Lung (tissue), 17 donors: ENCODE measurements at places on chromosomes 7 and 10. TPM values are rescaled to one million over a fixed set of nuclear protein-coding genes. Genes with fewer than 3 reads are reported as not detected.

TTYH3 gene
- 60.9 TPM for polyA plus RNA-seq

GOLGA7B gene
- polyA plus RNA-seq: 1.2 TPM

DLX6 gene
- polyA plus RNA-seq: not detected

EBLN1 gene
- polyA plus RNA-seq: not detected

ELFN1 gene
- polyA plus RNA-seq: 0.43 TPM

NME8 gene
- polyA plus RNA-seq: 0.65 TPM

GNGT1 gene
- polyA plus RNA-seq: not detected

- H3K36me3 ChIP-seq: no peaks in the 10 kb centered on the region
- H3K4me3 ChIP-seq: no peak overlapping the region
- DNase-seq: peak; percentile 35
- peaks cover 3% of the 10 kb centered on the region for H3K4me1 ChIP-seq
- no peak overlapping the region for H3K27ac ChIP-seq
- no peaks in the 10 kb centered on the region for H3K27me3 ChIP-seq
These were observed 96.9 kb upstream of the PPP2R2D start for GRCh38 chr10:131803860-131804425.

DNA sequence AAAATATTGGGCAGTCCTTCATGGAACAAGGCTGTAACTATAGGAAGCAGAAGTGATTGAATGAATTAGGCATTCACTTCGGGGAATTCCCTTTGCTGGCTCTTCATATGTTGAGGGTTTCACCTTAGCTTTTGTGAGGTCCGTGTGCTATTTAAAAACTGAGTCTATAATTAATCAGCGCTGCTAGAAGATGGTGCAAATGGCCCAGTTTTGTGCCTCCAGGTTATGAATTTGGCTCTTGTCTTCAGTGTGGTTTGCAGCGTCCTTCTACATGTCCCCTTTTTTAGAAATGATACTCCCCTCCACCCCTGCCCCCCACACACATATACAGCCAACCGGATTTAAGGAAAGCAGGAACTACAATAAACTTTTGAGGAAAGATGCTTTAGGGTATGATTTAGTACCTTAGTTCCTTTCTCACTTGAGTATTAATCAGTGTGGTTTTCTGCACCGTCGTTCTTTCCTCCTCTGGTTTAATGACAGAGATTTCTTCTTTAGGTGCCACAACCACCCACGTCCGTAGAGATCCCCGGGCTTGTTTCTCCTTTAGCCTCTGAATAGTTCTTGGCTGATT is 110.6 kb upstream of the SAMD8 start:
- H3K36me3 ChIP-seq: peaks cover 11% of the 10 kb centered on the region
- no peak overlapping the region for H3K4me3 ChIP-seq
- no peaks in the 10 kb centered on the region for H3K4me1 ChIP-seq
- H3K27me3 ChIP-seq: no peaks in the 10 kb centered on the region
- no peak overlapping the region for H3K27ac ChIP-seq

DNA sequence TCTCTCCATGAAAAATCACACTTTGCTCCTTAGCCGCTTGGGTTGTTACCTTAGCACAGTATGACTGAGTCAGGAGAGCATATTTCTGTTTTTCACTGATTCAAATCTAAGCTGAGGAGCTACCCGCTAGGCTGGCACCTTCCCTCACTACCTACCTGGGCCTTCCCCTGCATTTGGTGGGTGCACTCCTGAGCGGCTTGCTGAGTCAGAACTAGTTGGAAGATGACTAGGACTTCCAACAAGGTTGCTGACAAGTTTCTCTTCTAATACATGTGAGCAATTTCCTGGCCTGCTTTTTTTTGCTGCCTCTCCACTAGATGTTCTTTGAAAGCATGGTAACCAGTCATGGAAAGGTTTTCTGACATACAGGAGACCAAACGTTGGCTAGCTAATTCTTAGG is 43.8 kb upstream of the SEC61G start:
- no peak overlapping the region for H3K27ac ChIP-seq
- H3K4me3 ChIP-seq: no peak overlapping the region
- no peaks in the 10 kb centered on the region for H3K27me3 ChIP-seq
- peaks cover 5% of the 10 kb centered on the region for H3K4me1 ChIP-seq

DNA sequence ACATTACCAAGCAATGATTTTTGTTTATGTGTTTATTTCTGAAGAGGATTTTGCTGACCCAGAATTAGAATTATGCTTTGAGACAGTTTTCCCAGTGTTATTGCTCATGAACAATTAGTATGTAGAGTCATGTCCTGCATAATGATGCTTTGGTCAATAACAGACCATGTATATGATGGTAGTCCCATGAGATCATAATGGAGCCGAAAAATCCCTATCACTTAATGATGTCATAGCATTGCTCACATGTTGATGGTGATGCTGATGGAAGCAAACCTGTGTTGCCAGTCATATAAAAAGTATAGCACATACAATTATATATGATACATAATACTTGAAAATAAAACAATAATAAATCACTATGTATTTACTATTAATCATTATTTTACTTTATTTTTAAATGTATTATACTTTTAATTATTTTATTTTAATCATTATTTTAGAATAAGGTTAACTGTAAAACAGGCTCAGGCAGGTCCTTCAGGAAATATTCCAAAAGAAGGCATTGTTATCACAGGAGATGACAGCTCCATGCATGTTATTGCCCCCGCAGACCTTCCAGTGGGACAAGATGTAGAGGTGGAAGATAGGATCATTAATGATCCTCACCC is 33.5 kb downstream of the AHR start:
- no peak for DNase-seq
- no peaks in the 10 kb centered on the region for H3K27me3 ChIP-seq
- no peaks in the 10 kb centered on the region for H3K4me1 ChIP-seq
- H3K36me3 ChIP-seq: peaks cover 10% of the 10 kb centered on the region
- no peak overlapping the region for H3K4me3 ChIP-seq
- no peak overlapping the region for H3K27ac ChIP-seq

DNA sequence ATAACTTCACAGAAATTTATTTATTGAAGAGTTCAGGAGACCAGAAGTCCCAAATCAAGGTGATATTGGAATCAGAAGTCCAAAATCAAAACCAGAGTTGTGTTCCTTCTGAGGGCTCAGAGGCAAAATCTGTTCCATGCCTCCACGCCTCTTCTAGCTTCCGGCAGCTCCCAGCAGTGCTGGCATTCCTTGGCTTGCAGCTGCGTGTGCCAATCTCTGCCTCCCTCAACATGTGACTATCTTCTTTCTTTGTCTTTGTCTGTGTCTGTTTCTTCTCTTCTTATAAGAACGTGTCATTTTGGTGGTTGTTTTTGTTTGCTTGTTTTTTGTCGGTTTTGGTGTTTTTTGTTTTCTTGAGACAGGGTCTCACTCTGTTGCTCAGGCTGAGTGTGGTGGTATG is 116.1 kb downstream of the APBB1IP start:
- H3K27ac ChIP-seq: no peak overlapping the region
- peaks cover 11% of the 10 kb centered on the region for H3K4me1 ChIP-seq
- no peak for DNase-seq
- H3K36me3 ChIP-seq: no peaks in the 10 kb centered on the region
- no peak overlapping the region for H3K4me3 ChIP-seq

DNA sequence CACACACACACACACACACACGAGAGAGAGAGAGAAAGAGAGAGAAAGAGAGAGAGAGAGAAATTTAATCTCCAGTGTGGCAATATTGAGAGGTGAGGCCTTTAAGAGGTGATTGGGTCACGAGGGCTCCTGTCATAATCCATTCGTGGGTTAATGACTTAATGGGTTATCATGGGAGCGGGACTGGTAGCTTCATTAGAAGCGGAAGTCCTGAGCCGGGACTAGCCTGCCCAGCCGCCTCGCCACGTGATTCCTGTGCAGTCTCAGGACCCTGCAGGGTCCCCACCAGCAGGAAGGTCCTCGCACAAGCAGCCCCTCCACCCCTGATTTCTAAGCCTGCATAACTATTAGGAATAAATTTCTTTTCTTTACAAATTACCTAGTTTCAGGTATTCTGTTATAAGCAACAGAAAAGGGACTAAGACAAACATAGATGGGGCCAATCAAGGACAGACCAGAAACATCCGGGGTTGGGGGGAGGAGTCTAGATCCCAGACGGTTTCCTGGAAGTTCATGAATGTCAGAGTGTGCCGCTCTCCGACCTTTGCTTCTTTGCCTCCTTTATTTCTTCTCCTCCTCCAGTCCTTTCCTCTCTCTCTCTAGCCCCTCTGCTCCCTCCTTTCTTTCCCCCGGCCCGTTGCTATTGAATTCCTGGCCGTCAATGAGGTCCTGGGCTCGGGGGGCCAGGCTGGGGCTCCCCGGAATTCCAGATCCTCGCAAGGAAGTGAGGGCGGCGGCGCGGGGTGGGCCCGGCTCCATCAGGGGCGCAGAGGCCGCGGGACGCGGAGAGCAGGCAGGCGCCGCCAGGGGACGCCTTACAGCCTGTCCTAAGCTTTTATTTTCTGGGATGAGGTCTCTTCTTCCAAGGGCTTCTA is 146.8 kb downstream of the CYP26A1 start:
- peaks cover 2% of the 10 kb centered on the region for H3K4me1 ChIP-seq
- no peak overlapping the region for H3K4me3 ChIP-seq
- no peak overlapping the region for H3K27ac ChIP-seq

DNA sequence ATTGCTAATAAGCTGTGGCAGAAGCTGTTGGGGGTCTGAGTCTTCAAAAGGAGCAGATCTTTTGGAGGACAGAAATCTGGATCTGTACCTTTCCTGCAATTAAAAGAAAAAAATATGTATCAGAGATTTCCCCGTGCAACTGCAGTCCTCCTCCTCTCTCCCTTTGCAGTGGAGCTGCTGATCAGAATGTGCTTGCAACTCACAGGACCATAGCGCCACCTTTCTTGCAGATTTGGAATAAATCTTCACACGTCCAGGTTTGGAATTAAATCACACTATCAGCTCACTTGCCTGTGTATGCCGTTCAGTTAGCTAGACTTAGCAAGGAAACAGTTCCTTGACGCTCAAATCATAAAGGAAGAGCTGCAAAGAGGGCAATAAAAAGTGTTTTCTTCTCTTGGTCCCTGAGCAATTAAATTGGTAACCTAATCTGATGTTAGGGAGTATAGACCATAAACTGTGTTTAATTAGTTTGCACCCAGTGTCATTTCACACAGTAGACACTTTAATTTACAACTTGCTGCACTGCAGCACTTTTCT is 77.4 kb downstream of the PON1 start:
- H3K4me1 ChIP-seq: no peaks in the 10 kb centered on the region
- no peaks in the 10 kb centered on the region for H3K36me3 ChIP-seq
- H3K27ac ChIP-seq: no peak overlapping the region
- no peaks in the 10 kb centered on the region for H3K27me3 ChIP-seq
- peak; percentile 61 for DNase-seq

DNA sequence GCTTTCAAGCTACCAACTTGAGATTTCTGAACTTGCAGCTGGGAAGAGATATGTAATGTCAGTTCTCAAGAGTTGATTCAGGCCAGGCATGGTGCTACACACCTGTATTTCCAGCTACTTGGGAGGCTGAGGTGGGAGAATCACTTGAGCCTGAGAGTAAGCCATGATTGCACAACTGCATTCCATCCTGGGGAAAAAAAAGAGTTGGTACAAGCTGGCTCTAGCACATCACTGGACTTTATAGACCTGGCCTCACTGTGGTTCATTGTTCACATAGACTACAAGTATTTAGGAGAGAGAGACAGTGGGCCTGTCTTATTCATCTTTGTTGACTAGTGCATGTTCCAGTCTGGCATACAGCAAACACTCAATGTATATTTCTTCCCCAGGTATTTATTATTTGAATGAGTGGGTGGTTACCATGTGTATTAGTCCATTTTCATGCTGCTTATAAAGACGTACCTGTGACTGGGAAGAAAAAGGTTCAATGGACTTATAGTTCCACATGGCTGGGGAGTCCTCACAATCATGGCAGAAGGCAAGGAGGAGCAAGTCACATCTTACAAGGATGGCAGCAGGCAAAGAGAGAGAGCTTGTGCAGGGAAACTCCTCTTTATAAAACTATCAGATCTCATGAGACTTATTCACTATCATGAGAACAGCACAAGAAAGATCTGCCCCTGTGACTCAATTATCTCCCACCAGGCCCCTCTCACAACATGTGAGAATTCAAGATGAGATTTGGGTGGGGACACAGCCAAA is 176.5 kb downstream of the PFKFB3 start:
- no peak for DNase-seq
- H3K4me3 ChIP-seq: no peak overlapping the region
- H3K36me3 ChIP-seq: no peaks in the 10 kb centered on the region
- H3K4me1 ChIP-seq: peaks cover 12% of the 10 kb centered on the region
- H3K27me3 ChIP-seq: no peaks in the 10 kb centered on the region

DNA sequence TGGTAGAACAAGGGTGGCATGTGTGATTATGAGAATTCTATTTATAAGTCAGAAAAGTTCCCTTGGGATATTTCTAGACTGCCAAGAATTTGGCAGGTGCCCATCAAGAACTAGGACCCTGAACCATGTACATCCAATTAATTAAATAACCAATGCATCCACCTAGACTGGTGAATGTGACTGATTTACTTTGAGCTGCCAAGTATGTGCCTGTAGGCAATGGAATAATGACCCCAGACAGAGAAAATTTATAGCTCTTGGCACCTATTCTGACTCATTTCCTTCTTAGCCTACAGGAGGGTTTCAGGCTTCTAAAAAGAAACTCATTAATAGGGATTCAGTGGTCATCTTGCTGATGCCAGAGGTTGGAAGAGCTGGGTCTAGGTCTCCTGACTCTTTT is 54.9 kb downstream of the KCNH2 start:
- H3K27me3 ChIP-seq: no peaks in the 10 kb centered on the region
- peaks cover 4% of the 10 kb centered on the region for H3K4me1 ChIP-seq
- no peak overlapping the region for H3K4me3 ChIP-seq
- H3K27ac ChIP-seq: no peak overlapping the region
- H3K36me3 ChIP-seq: no peaks in the 10 kb centered on the region
- DNase-seq: no peak

- no peaks in the 10 kb centered on the region for H3K27me3 ChIP-seq
- no peaks in the 10 kb centered on the region for H3K36me3 ChIP-seq
- H3K27ac ChIP-seq: no peak overlapping the region
These were observed 6.1 kb downstream of the GSTO2 start for GRCh38 chr10:104274762-104275721.

DNA sequence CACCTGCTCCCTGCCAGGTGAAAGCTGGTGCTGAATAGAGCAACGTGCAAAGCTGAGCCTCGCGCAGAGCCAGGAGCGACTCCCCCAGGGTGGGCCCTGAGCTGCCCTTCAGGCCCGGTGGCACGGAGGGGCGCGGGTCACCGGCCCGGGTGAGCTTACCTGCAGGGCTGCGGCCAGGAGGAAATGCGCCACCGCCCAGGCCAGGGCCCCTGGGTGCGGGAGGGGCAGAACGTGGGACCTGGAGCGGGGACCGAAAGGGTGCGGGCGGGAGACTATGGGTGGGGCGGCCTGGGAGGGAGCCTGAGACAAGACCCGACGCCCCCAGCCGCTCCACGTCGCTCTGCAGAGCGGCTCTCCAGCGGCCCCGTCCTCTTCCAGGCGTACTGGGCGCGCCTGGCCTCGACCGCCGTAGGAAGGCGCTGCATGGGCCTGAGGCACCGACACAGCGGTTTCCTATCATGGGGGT is 122.1 kb downstream of the BTAF1 start:
- H3K27me3 ChIP-seq: peaks cover 8% of the 10 kb centered on the region
- no peak for DNase-seq
- no peak overlapping the region for H3K4me3 ChIP-seq
- H3K27ac ChIP-seq: no peak overlapping the region
- H3K36me3 ChIP-seq: peaks cover 2% of the 10 kb centered on the region
